NCI-H1048 (cell line): ENCODE measurements at places on chromosomes 13 and 19.

DNA sequence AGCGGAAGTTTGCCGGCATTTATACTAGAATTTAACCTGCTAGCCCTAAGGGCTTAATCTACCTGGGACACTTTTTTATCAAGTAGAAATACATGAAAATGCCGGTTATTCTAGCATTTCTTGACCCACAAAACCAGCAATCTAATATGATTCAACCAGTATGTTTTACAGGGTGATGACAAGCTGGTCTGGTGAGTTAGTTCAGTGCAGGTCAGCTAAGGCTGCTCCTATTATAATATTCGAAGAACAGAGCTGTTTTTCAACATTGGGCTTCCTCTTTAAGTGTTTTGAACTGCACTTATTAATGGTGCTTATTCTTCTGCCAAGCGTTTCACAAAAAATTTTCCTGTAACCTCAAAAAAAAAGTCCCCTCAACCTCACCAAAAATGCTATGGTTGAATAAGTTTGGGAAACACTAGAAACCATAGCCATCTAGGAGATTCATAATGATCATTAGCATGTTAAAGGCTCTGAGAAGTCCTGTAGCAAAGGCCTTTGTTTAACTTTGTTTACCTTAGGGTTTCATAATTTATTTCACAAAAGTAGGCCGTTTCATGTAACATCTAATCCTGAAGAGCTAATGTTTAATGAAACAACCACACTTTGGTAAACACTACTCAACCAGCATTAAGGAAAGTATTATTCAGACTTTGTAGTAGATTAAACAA is 526.6 kb downstream of the KLF12 start:
- no peak for DNase-seq

DNA sequence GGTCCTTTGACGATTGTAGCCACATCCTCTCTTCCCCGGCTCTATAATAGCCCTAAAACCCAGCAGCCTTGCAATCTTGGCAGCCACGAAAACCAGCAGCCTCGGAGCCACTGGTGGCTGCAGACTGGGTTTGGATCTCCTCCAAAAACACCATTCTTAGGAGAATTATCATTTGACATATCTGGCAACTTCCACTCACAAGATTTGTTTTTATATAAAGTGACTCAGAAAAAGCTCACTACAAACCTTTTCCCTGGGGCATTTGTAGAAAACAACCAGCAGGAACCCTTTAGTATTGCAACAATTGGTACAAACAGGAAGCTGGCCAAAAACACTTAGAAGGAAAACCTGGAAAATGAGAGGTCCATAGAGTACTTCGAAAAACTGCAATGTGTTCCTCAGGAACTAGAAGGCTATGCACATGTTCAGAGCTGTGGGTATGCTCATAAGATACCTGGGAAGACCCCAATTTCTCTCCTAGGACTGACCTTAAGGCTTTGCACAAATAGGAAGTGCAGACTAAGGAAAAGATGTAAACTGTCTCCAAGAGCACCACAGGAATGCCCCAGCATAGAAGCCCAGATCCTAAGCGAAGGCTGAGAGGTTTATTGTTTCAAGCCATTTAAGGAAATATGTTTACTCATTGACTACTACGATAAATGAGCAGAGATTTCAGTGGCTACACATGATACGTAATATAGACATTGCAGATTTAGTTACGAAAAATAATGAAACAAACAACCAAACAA is 71.2 kb downstream of the MYO16 start:
- no peak for DNase-seq

DNA sequence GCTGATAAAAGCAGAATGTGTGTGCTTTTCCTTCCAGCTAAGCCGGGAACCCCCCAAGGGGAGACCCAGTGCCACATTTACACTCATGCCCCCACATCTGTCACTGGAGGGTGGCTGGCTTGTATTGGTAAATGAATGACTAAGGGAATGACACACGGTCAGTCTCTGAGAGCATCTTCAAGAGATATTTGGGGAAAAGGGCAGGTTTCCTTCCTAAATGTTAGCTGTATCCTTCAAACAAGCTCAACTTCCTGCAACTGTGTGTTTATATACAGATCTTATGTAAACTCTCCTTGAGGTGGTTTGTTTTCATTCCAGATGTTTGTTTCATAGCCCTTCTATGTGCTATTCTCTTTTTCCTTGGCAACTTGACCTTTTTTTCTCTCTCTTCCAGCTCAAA is 192.6 kb downstream of the COL4A1 start:
- DNase-seq: no peak

- no peak for DNase-seq
Observed at GRCh38 chr19:13441810-13442512, 64.3 kb downstream of the CACNA1A start.
